Nephron progenitor cell (in vitro differentiated cells): ENCODE measurements at places on chromosomes 7 and 10.

DNA sequence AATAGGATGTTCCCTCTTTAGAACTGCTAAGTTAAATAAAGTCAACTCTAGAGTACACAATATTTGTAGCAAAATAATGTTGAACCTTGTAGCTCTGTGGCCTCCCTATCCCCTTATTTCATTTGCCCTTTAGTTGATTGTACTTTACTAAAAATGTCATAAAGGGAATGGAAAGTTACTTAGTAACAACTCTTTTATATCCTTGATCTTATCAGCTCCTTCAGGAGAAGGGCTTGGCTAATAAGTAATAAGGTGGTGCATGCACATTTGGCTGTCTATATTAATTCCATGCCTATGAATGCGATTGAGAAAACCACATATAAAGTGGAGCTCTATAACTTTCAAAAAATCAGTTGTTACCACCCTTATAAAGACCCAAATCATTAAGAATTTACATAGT is 41.5 kb upstream of the GATA3 start:
- no peak overlapping the region for H3K27ac ChIP-seq
- H3K27me3 ChIP-seq: no peaks in the 10 kb centered on the region
- no peak overlapping the region for H3K4me3 ChIP-seq
- H3K36me3 ChIP-seq: peaks cover 42% of the 10 kb centered on the region
- peaks cover 12% of the 10 kb centered on the region for H3K4me1 ChIP-seq
- DNase-seq: no peak

DNA sequence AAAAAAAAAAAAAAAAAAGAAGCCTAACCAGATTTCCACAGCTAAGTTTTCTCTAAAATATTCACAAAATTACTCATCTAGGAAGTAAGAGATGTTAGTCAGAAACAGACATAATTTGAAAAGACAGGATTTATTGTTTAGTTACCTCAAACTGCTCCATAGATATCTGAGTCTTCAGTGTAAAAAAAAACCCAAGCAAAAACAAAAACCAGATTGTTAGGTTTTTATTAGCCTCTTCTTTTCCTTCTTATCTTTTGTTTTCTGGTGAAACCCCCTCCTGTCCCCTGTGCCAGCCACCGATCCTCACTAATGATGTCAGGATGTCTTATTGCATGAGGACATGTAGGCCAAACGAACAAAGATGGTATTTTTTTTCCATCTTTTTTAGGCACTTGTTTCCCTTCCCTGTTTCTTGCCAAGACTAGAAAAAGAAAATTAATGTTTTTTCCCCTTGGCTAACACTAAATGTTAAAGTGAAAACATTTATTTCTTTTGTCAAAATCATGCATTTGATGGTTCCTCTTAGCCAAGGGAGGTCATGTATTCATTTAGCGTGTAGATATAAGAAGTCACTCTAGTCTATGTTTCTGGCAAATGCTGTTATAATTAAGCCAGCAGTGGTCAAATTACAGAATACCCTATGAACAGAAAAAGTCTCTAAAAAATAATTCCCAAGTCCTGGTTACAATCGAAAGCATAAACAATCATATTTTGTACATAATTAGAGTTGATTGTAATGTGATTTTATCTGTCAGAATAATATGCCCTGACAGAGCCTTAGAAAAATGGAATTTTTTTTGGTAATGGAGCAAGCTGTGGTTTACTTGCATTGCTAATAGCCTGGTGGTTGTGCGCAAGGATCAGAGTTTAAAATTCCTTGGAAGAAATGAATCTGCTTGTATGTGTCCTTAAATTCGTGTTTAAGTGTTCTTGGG is 702.4 kb upstream of the FZD8 start:
- no peaks in the 10 kb centered on the region for H3K36me3 ChIP-seq
- DNase-seq: no peak
- no peaks in the 10 kb centered on the region for H3K27me3 ChIP-seq

GRCh38 chr10:101323495-101323894 is 30.5 kb upstream of the BTRC start:
- peaks cover 48% of the 10 kb centered on the region for H3K4me1 ChIP-seq
- H3K27ac ChIP-seq: peak overlapping the region; percentile 15
- H3K27me3 ChIP-seq: peaks cover 25% of the 10 kb centered on the region
- no peak overlapping the region for H3K4me3 ChIP-seq

GRCh38 chr10:124849111-124849773 is 47.6 kb downstream of the ABRAXAS2 start:
- H3K4me3 ChIP-seq: no peak overlapping the region
- H3K27ac ChIP-seq: peak overlapping the region; percentile 73
- no peaks in the 10 kb centered on the region for H3K27me3 ChIP-seq
- H3K36me3 ChIP-seq: no peaks in the 10 kb centered on the region

GRCh38 chr10:78934532-78934898 is 134.3 kb upstream of the ZMIZ1 start:
- H3K27me3 ChIP-seq: peaks cover 42% of the 10 kb centered on the region
- H3K36me3 ChIP-seq: no peaks in the 10 kb centered on the region
- DNase-seq: no peak
- H3K4me1 ChIP-seq: peaks cover 79% of the 10 kb centered on the region
- no peak overlapping the region for H3K27ac ChIP-seq

DNA sequence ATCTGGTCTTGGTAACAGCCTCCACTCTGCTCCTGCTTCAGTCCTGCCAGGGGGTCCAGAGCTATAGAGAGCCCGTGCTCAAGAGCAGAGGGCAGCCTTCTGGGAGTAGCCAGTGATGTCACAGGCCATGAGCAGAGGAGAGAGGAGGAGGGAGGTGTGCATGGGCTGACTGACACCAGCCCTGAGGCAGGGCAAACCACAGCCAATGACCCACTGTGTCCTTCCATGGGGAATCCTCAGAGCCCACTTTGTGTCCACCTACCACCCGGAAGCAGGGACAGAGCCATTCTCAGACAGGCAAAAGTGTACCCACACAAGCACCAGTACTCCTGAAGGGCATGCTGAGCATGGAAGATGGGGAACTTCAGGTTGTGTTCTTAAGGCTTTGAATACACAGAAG is at the start of gene PAX4:
TSS of gene PAX4 (minus strand) at position 101 of the 400 bp plus-strand sequence. CDS start 2,214 bp downstream, outside the sequence.
- H3K27me3 ChIP-seq: peaks cover 98% of the 10 kb centered on the region
- no peak for DNase-seq
- no peak within 1 kb of the TSS for H3K27ac ChIP-seq
- no peaks in the 10 kb centered on the region for H3K36me3 ChIP-seq

DNA sequence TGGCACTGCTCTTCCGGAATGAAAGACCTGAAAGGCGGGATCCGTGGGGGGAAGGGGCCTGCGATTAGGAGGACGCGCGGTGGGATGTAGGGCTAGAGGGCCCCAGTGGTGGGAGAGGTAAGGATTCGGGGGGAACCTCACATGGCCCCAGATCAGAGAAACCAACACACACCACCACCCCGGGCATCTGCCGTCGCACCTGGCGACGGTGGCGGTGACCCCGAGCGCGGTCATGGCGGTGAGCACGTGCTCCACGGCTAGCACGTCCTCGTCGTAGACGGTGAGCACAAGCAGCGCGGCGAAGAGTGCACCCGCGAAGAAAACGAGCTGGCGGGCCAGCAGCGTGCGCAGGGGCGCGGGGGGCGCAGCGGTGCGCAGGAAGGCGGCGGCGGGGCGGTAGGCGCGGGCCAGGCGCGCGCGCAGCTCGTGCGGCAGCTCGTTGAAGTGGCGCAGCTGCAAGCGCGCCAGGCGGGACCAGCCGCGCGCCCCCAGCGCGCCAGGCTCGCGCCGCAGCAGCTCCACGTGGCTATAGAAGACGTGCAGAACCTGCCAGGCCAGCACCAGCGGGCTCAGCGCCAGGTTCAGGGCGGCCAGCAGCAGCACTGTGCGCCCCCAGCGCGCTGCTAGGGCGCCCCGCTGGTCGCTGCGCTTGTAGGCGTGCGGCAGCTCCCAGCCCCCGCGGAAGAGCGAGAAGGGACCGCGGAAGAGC is 5.7 kb downstream of the ATG9B start:
- H3K4me3 ChIP-seq: peak overlapping the region; percentile 72
- H3K4me1 ChIP-seq: peaks cover 61% of the 10 kb centered on the region
- peak; percentile 64 for DNase-seq
- H3K27ac ChIP-seq: no peak overlapping the region
- H3K36me3 ChIP-seq: peaks cover 11% of the 10 kb centered on the region

DNA sequence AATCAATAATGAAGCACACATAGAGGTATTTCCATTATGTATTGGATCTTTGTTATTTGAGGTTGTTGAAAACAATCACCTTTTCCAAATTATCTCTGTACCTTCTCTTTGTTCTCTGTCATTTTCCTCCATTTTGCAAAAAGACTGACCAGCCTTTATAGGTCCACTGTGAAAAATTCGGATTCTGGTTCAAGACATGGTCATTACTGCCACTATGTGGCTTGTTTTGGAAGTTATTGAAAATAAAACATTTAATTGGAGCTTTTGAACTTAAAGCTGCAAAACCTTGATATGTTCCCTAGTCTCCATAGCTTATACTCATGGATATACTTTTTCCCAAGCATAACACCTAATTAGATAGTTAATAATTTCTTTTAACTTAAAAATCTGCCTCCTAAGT is 1094.4 kb downstream of the NRG3 start:
- peaks cover 3% of the 10 kb centered on the region for H3K27me3 ChIP-seq
- H3K4me1 ChIP-seq: peaks cover 6% of the 10 kb centered on the region
- DNase-seq: no peak
- H3K27ac ChIP-seq: no peak overlapping the region
- H3K36me3 ChIP-seq: no peaks in the 10 kb centered on the region

DNA sequence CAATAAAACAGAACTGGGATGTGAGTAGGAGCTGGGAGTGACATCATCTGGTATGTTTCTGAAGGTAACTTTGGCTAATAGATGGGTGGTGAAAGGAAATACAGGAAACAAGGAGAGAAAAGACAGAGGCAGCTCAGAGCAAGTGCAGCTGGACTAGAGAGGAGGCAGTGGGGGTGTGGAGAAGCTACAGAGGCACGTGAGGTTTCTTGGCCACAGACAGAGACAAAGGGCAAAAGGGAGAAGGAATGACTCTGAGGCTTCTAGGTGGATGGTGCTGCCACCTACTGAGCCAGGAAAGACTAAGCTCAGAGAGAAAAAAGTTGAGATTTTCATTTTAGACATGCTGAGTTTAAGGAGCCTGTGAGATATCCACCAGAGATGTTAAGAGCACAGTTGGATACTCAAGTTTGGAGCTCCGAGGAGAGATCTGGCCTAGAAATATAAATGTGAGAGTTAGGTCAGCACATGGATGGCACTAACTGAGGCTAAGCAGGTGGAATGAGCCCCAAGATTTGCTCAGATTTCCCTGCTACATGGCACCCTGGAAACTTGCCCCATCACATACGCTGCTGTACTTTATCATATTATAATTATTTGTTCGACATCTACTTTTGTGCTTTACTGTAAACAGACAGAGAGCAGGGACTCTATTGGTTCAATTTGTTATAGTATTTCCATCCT is 293.0 kb upstream of the IMMP2L start:
- H3K36me3 ChIP-seq: peaks cover 49% of the 10 kb centered on the region
- no peaks in the 10 kb centered on the region for H3K27me3 ChIP-seq
- peaks cover 18% of the 10 kb centered on the region for H3K4me1 ChIP-seq
- H3K27ac ChIP-seq: no peak overlapping the region

DNA sequence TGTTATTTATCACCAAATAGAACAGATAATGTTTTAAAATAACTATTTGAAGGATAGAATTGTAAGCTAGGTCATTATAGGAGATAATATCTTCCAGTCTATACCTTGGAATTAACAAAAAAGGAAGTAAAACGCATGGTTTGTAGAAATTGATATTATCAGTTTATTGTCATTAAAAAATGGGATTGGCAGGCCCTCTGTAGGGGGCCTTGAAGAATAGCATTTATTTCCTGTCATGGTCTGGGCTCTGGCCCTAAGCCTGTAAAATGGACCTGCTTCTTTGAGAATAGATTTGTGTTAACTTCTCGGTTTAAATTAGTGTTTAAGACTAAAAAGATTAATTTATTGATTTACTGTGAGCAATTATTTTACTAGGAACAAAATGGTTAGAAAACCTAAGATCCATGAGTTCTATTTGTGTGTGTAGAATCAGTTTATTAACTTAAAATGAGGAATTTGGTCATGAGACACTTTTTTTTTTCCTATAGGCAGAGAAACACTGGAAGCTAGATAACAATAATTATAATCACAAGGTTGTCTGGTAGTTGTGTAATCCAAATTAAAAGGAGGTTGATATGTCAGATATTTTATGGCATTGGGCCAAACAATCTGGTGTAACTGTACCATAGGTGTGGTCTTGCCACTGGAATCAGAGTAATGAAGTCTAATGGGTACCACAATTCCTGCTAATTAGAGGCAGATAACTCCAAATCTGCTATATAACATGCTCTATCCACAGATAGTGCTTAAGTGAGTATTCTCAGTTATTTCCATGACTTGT is 197.4 kb upstream of the FOXP2 start:
- H3K27me3 ChIP-seq: peaks cover 2% of the 10 kb centered on the region
- H3K27ac ChIP-seq: no peak overlapping the region
- no peaks in the 10 kb centered on the region for H3K36me3 ChIP-seq

DNA sequence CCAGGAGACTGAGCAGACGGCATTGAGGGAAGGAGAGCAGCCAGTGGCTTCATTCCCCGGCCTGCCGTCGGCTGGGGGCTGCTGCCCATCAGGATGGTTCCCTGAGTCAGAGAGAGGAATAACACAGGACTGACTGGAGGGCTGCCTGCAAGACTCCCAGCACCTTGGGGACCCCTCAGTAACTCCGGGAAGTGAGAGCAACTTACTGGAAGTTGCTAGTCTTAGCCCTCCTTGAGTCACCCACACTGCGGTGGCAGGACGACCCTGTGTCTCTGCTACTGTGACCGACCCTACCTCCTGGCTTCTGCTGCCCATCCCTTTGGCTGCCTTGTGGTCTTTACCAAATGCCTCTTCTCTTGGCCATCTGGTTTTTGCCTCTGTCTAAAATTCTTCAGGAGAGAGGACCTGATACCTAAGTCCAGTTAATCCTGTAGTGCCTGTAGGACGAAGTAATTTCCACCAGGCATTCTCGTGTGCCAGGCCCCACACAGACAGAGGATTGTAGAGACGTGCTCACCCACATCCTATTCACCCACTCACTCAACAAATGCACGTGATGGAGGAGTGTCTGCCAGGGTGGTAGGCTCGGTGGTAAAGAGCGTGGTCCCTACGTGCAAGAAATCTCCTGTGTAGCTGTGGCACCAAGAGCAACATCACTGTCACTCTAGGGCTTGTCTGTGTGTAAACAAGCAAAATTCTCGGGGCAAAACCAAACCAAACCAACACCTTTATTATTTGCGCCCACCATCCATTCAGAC is 156.5 kb downstream of the PRKCQ start:
- no peak for DNase-seq
- H3K4me3 ChIP-seq: no peak overlapping the region
- peaks cover 2% of the 10 kb centered on the region for H3K27me3 ChIP-seq
- H3K36me3 ChIP-seq: peaks cover 18% of the 10 kb centered on the region

DNA sequence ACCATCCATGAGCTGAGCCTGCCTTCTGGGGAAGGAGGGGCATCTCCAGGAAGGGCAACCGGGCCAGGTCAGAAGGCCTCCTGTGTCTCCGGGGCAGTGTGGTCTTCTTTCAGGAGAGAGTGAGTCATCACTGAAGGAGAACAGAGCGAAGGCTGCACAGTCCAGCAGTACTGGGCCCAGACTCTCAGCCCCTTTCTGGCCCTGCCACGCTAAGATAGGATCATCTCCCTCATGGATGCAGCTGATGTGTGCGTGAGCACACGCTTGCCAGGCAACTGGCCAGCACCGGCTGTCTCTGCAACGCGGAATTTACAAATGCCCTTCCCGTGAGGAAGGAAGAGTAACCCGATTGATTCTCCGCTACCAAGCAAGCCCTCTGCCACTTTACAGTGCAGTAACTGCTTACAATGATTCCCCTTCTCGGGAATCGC is 328.2 kb downstream of the TNS3 start:
- DNase-seq: peak; percentile 12
- peak overlapping the region; percentile 51 for H3K27ac ChIP-seq
- peak overlapping the region; percentile 84 for H3K4me3 ChIP-seq
- peaks cover 18% of the 10 kb centered on the region for H3K27me3 ChIP-seq
